Chondrocyte (in vitro differentiated cells): ENCODE measurements at places on chromosomes 11 and 22. TPM values are rescaled to one million over a fixed set of nuclear protein-coding genes. Genes with fewer than 3 reads are reported as not detected.

MS4A15 gene
- total RNA-seq, result not detected in 3 replicates

DNA sequence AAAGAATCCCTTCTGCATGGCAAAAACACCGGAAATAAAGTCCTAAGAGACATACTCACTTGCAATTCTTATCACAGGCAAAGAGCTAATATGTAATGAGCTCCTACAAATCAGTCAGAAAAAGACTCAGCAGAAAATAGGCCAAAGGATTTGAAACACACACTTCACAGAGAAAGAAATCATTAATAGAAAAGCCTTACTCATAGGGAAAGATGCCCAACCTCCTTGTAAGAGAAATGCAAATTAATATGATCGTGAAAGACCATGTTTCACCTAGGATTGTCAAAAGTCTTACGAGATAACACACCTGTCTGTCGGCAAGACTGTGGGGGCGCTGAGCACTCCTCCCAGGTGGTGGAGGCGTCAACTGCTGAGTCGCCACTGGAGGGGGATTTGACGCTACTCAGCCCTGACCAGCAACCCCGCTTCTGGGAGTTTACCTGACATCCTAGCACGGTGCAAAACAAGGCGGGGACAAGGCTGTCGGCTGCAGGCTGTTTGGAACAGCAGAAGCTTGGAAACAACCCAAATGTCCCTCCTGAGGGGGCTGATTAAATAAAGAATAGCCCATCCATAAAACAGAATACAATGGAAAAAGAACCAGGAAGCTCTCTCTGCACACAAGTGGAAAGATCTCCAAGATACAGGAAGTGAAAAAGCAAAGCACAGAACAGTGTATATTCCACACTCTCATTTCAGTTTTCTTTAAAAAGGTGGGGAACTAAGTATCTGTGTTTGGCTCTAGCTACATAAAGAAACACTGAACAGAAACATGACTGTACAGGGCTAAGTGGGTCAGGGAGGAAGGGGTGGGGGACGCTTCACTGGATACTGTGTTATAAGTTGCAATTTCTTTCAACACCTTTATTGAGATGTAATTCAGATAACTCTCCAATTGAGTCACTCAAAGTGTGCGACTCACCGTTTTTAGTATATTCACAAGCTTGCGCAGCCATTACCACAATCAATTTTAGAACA is 11.5 kb downstream of the CSNK1E start:
- no peak for DNase-seq

YIF1A gene
- total RNA-seq, result 180 to 193 TPM (median 187 TPM) in 3 replicates

- no peak for DNase-seq
These were observed 39.7 kb downstream of the PPP6R3 start for GRCh38 chr11:68500206-68500605.

MYOD1 gene
- total RNA-seq, result not detected in 3 replicates

GRCh38 chr11:109106151-109106906 is 315.7 kb upstream of the C11orf87 start:
- no peak for DNase-seq

GRCh38 chr11:69906453-69906907 is 87.3 kb upstream of the FGF3 start:
- no peak for DNase-seq

DNA sequence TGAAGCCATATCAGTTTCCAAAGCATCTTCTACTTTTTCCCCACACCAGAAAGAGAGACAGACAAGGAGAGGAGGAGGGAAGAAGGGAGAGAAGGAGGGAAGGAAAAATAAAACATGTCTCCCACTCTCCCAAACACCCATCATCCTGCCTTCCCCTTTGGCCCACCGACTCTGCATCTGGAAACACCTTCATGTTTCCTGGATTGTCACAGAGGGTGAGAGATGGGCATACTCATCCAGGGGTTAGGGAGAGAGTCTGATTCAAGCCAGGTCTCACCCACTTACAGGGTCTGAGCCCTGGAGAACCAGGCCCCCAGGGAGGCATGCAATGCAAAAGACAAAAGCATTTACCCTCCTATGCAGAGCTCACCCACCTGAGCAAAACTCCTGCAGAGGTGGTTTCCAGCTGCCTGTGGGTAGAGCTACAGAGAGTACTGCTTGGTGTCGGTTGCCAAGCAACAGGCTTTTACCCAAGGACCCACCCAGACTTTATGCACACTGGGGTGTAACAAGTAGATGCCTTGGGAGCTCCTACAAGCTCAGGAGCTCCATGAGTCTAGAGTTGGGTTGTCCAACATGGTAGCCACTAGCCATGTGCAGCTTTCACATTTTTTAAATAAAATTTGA is 33.4 kb downstream of the MN1 start:
- no peak for DNase-seq

- DNase-seq, result no peak
These were observed 45.5 kb downstream of the GAB4 start for GRCh38 chr22:16962501-16962900.

GRCh38 chr22:19877626-19878339 is 23.1 kb upstream of the GNB1L start:
- DNase-seq, result peak; percentile 72

DNA sequence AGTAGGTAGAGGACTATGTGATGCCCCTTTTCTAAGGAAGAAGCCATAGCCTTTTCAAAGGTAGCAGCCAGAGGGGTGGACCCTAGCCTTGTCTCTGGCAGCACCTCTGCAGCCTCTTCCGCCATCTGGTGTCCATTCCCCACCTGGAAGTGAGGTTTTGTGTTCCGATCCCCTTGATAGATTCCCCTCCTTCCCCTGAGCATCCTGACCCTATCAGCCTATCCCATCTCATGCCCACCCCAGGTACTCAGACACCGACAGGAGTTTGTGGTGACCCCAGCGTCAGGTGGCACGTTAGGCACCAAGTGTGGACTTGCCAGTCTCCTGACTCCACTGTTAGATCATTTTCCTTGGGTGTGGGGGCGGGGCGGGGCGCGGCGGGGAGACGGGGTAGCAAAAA is 398 bp upstream of the FAM89B start:
- DNase-seq, result no peak

- no peak for DNase-seq
These were observed 11.2 kb upstream of the MDK start for GRCh38 chr11:46370253-46370652.

POU2AF1 gene
- total RNA-seq, result not detected in 3 replicates

- no peak for DNase-seq
These were observed 1526.8 kb downstream of the BRD1 start for GRCh38 chr22:48300877-48301276.

DNA sequence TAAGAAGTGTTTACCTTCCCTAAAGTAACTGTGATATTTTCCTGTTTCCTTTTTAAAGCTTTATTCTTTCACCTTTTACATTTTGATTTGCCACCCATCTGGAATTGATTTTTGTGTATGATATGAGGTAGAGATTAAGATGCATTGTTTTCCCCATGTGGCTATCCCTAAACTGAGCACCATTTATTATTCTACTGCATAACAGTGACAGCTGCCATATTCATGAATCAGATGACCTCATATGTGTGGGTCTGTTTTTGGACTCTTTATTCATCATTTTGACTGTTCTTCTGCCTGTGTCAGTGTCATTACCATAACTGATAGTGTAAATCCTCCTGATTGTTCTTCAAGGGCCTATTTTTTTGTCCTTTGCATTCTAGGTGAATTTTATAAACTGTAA is 50.8 kb downstream of the HIPK3 start:
- no peak for DNase-seq

DNA sequence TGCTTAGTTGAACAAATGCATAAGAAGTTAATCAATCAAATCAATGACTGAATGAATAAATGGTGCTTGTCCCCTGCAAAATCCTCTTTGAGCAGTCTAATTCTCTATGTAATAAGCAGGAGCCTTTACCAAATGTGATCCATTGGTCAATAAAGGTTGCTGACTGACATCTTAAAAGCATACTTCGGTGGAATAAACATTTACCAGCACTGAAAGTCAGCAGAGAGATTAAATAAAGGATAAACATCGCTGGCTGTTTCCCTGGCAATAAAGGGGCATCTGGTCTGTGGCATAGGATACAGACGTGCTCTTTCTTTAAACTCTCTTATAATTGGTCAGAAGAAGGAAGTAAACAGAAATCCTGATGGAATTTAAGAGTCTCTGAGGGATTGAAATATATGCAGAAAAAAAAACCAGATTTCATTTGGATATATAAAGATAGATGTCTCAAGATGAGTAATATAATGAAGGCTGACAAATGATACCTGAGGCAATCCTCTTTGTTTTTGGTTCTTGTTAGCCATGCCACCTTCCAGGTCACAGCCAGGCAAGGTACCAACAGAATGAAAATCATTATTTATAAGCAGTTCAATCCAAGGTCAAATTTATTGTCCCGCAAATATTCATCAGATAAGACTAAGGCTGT is 578.4 kb upstream of the CCDC90B start:
- DNase-seq, result no peak

SLC6A5 gene
- not detected in 3 replicates for total RNA-seq

DNA sequence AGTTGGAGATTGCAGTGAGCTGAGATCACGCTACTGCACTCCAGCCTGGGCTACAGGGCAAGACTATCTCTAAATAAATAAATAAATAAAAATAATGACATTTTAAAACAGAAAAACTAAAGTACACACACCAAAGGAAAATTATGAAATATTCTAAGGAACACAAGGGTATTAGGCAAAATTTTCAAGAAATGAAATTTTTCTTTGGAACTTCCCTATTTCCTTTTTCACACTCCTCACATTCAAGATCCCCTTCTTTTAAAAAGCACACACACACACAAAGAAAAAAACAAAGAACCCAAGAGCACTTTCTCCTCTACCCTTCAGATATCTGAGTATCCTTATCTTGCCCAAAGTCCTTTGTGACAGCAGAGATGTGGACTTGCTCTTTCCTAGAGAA is 92.8 kb downstream of the CCDC73 start:
- no peak for DNase-seq

DNA sequence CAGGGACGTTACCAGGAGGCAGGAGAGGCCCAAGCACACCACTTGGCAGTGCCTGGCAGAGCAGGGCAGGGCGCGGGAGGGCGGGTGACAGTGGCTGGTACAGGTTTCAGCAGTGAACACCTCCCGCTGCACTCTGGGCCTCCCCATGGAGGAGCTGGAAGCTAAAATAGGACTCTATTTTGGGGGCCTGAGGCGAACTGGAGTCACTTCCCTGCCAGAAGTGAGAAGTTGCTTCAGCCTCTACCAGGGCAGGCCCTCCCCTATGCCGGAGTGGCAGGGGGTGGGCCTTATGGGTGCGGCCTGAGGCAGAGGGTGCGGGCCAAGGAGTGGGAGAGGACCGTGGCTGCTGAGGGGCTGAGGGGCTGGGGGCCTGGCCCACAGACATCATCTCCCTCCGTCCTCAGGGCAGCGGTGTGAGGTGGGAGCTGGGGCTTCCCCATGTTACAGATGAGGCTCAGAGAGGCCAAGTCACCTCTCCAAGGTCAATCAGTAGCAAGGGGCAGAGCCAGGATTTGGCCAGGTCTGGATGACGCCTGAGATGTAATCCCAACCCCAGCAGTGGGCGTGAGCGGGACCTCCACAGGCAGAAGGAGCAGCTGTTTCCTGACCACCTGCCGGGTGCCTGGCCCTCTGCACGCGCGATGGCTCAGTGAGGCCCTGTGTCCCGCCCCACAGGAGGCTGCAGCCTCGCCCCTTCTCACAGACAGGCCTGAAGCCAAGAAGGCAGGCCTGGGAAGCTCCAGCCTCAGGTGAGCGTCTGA is 39.3 kb downstream of the KCNJ4 start:
- peak; percentile 80 for DNase-seq

- DNase-seq, result no peak
These were observed 58.8 kb downstream of the GRK3 start for GRCh38 chr22:25623310-25623734.

DNA sequence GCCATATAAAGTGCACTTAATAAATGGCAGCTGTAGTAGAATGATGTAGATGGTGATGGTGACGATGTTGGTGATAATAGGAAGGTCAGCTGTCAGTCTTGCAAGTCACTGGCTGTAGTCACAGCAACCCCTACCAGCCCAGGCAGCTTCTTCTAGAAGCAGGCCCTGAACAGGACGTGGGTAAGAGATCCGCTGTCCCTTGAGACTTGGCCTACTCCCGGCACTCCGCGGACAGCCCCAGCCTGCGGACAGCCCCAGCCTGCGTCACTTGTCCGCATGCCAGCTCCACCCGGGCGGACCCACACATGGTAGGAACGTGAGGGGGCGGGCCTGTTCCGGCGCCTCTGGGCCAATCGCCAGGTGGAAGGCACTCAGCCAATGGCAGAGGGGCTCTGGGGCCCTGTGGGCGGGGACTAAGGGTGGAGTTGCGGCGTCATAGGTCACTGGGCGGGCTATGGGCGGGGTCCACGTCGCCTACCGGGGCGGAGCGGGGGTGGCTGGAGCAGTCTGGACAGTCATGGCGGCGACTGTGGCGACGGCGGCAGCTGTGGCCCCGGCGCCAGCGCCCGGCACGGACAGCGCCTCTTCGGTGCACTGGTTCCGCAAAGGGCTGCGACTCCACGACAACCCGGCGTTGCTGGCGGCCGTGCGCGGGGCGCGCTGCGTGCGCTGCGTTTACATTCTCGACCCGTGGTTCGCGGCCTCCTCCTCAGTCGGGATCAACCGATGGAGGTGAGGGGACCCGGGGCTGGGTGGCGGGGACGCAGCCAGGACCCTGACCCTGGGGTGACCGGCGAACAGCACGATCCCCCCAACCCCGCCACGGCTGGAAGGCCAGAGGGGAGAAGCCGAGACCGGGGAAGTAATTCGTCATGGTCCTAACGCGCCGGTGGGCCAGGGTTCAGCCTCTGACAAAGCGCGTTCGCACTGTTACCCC is at the start of gene CRY2:
Gene CRY2 (plus strand): TSS at position 502 of the 937 bp plus-strand sequence. CDS start 16 bp downstream, at position 518.
- DNase-seq, result peak; percentile 100

MMP8 gene
- not detected in 3 replicates for total RNA-seq

GRCh38 chr11:76313913-76314740 is 66.8 kb downstream of the THAP12 start:
- DNase-seq, result no peak

GRCh38 chr11:116499396-116500003 is 273.3 kb downstream of the BUD13 start:
- no peak for DNase-seq

TMEM121B gene
- total RNA-seq, result 0.36 to 0.87 TPM (median 0.59 TPM) in 3 replicates

CXCR5 gene
- total RNA-seq, result 0.07 to 0.27 TPM in 2 of 3 replicates, not detected in the other

SH3BP1 gene
- total RNA-seq, result 1.6 to 2.7 TPM (median 2.4 TPM) in 3 replicates

GRCh38 chr11:1754376-1755150 is 4.2 kb upstream of the IFITM10 start:
- DNase-seq, result peak; percentile 84

GLYATL2 gene
- total RNA-seq, result 0.35 TPM in 1 of 3 replicates, not detected in the others

DNA sequence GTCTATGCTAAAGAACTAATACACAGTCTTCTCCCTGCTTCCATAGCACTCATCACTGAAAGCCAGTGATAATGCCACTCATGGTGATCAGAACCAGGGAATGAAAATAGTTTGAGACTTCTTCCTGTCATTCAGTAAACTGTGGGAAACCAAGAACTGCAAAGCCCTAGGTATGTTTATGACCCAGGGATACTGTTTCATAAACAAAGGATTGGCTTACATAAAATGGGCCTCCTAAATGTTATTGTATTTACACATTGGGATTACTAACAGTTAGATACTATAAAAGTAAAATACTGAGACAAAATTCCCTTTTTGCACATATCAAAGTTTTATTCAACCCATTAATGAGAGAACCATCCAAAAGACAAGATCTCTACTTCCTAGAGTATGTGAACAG is 21.3 kb upstream of the CWF19L2 start:
- no peak for DNase-seq
